ENCODE measurements at places on chromosomes 13 and 19. TPM values are rescaled to one million over a fixed set of nuclear protein-coding genes. Genes with fewer than 3 reads are reported as not detected.

Gene RAB4B
- 50.4 TPM for total RNA-seq

Gene PLVAP
- total RNA-seq = 21.9 TPM

Gene HPN
- total RNA-seq = 40.3 TPM

Gene CACNG6
- 2.5 TPM for total RNA-seq

Gene ZNF154
- total RNA-seq = 7.0 TPM

Gene COQ8B
- total RNA-seq = 39.2 TPM

Gene ARHGEF7
- total RNA-seq = 54.0 TPM

Gene RAVER1
- total RNA-seq = 30.9 TPM

Gene JOSD2
- 44.1 TPM for total RNA-seq

Measured in left lung (tissue), 14 donors.